Fibroblast of skin of left quadriceps (primary cell): ENCODE measurements at places on chromosomes 2 and 18.

DNA sequence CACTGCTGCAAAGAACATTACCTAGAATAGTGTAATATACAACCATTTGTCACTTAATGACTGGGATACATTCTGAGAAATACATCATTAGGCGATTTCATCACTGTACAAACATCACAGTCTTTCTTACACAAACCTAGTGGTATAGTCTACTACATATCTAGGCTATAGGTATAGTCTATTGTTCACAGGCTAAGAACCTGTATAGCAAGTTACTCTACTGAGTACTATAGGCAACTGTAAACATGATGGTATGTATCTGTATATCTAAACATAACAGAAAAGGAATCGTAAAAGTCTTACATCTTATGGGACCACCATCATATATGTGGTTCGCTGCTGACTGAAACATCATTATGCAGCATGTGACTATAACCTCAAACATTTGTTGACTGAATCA is 21.4 kb downstream of the SP3 start:
- no peak for DNase-seq

- no peak for DNase-seq
Observed at GRCh38 chr2:130369311-130369964, 13.6 kb downstream of the PTPN18 start.

DNA sequence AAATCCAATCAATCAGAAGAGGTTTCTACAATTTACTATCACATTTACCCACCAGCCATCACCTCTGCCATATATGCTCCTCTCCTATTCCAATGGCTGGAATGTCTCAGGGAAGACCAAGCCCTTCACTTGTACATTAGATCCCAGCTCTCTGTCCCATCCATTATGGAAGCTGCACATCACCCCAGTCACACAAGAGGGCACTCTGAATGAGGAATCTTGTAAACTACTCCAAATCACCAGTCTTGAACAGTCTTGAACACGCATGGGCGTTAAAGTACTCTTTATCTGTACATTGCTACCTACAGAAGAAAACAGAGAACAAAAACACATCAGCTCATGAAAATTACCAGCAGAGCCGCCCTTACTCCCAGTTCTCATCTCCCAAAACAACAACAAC is 38.7 kb downstream of the ZC3H8 start:
- DNase-seq = peak; percentile 7

- no peak for DNase-seq
Observed at GRCh38 chr2:126804347-126804746, 94.3 kb upstream of the TEX51 start.

- no peak for DNase-seq
Observed at GRCh38 chr18:78969574-78970315, 9.9 kb upstream of the SALL3 start.

DNA sequence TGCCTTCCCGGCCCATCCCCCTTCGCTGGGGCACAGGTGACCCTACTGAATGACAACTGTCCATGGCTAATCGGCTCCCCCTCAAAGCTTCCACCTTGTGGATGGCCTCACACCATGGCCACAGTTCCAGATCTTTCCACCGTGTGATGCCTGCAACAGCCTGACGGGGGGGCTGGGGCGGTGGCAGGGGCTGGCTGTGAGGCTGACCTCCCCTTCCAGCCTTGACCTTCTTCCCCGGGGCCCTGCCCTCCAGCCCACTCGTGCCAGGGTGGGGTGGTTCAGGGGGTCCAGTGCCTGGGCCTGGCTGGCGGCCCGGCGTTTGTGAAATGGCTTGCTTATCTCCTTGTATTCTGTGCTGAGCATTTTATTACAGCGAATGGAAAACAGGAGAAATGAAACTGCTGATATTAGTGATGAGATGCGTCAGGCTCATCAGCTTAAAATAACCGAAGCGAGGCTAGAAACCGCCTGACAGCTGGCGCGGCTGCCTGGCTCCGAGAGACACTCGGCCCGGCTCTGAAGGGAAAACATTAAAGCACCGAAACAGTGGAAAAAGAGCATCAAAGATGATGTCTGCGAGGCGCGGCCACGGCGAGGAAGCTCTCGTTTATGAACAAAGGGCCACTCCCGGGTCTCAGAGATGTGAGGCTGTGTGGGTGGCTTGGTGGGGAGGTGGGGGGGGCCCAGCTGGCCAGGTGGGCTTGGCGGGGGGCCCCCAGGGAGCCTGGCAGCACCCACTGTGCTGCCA is 916 bp upstream of the PDCD1 start:
- DNase-seq = no peak

DNA sequence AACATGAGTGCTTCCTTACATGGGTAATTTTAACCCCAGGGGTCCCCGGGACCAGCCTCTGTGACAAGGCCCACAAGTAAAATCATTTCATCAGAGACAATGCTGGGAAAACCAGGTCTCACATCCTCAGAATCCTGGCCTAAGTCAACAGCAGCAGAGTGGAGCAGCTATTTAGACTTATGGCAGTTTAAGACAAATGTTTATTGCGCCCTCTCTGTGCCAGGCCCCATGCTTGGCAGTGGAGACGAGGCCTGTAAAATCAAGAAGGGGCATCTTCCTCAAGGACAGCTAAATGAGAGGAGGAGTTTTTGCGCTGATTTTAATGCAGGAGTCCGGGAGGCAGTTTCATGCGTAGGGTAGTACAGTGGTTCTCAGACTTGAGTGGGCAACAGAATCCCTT is 56.0 kb upstream of the ACAA2 start:
- DNase-seq = no peak

DNA sequence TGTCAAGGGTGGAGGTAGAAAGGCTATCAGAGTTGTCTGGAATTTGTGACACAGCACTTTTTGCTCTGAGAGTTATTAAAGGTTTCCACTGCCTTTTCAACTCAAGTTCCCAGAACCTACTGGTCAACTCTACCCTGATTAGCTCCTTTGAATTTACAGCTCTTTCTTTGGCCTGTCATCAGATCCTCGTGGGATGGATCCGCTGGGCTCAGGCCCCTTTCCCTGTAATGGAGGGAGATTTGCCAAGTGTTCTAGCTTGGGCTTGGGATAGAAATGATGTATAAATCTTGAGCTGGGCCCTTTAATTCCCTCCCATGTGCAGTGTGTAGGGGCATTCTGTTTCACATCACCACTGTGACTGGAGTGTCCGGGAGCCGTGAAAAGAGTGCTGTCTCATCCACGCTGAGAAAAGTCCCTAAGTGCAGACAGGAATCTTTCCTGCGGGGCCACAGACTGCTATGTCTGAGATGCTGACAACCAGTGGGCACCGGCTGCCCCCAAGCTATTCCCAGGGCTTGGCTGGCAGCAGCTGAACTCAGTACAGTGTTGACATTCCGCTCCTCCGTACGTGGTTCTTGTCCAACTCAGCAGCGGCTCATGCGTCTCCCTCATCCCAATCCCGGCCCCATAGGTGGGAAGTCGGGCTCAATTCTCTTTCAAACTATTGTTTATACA is 46.9 kb upstream of the ARHGAP28 start:
- no peak for DNase-seq

GRCh38 chr2:203893840-203894239 is 26.3 kb downstream of the CTLA4 start:
- no peak for DNase-seq

DNA sequence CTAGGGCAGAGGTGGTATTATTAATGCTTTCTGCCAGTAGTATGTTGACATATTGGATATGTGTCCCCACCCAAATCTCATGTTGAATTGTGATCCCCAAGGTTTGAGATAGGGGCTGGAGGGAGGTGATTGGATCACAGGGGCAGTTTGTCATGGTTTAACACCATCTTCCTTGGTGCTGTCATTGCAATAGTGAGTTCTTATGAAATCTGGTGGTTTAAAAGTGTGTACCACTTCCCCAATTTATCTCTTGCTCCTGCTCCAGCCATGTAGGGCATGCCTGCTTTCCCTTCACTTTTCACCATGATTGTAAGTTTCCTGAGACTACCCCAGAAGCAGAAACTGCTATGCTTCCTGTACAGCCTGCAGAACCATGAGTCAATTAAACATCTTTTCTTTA is 47.1 kb upstream of the THSD7B start:
- no peak for DNase-seq

DNA sequence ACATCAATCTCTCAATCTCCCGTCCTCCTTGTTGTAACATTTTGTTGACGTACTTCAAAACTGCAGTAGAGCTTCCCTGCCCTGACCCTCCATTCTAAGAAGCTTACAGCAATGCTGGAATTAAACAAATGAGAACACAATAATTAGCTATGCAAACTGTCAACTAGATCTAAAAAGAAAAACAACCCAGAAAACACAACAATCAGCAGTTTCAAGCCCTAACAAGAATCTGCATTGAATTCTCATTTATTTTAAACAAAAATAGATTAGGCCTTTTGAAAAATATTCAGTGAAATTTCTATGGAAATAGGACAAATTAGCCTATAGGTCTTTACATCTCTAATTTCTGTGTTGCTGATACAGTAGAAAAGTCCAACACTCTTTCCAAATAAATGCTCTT is 807.0 kb upstream of the FSHR start:
- DNase-seq = no peak

DNA sequence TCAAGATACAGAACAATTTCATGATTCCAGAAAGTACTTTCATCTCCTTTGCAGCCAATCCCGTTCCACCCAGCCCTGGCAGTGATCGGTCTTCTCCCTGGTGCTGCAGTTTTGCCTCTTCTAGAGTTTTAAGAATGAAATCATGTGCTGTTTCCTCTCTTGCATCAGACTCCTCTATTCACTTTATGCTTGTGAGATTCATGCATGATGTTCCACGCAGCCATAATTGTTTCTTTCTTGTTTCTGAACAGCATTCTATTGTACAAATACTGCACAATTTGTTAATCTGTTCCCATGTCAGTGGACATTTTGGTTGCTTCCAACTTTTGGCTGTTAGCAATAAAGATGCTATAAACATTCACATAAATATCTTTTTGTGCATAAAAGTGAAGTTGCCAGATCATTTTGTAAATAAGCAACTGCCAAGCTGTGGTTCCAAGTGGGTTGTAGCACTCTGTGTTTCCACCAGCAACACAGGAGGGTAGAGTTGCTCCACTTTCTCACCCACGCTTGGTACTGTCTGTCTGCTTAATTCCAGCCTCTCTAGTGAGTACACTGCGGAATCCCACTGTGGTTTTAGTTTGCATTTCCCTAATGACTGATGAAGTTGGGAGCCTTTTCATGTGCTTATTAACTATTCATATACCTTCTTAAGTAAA is 104.5 kb downstream of the TWIST2 start:
- no peak for DNase-seq

GRCh38 chr2:200585730-200586643 is at the start of gene AOX1:
AOX1 (plus strand) TSS chr2:200586014; CDS start chr2:200586109, 95 bp downstream.
- no peak for DNase-seq

- DNase-seq = no peak
Observed at GRCh38 chr2:10909050-10909995, 2.4 kb upstream of the KCNF1 start.

- DNase-seq = no peak
Observed at GRCh38 chr2:201128033-201128432, 12.1 kb downstream of the CFLAR start.

DNA sequence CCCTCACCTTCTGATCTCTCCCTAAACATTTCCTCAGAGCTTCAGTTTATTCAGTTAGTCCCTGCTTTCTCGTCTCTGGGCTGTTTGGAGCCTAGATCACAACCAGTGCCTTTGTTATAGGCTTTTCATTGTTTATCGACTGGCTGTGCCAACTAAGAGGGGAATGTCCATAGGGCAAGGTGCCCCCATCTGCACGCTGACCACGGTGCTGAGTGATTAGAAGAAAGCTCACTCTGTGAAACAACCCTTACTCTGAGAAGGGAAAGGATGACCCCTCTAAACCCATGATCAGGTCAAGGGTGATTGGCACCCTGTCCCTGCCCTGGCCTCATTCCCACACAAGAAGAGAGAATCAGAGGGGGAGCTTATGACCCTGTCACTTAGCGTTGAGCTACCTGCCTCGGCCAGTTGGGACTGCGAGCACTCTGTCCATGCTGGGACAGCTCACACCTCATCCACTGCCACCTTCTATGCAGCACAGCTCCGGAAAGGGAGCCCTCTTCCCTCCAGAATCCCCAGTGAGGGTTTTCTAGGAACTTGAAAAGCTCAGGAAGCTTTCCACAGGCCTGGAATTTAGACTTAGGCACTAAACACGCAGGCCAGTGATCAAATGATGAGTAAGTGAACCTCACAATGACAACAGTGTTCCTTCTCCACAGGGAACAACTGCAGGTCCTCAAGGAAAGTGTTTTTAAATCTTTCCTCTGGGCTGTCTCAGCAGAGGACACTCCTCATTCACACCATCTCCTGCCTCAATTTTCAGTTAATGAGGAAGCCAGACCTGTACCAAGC is 2.3 kb upstream of the ACTG2 start:
- DNase-seq = no peak

- peak; percentile 70 for DNase-seq
Observed at GRCh38 chr2:12587729-12588522, 128.8 kb upstream of the TRIB2 start.

DNA sequence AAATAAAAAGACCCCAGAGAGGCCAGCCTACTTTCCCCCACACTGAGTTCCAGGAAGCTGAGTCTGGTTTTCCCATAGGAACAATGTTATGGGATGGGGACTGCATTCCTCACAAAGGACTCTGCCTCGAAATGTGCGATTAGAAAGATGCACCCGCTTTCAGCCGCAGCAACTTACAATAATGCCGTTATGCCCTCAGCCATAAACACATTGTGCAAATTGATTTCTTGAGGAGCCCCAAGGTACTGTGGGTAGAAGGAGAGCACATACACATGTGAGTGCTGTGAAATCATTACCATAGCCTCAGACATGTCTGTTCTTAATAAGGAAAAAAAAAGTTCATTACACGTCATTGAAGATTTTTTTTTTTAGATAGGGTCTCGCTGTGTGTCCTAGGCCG is 64.7 kb downstream of the AGAP1 start:
- DNase-seq = no peak

GRCh38 chr2:186702501-186702900 is 8.6 kb downstream of the FAM171B start:
- no peak for DNase-seq

DNA sequence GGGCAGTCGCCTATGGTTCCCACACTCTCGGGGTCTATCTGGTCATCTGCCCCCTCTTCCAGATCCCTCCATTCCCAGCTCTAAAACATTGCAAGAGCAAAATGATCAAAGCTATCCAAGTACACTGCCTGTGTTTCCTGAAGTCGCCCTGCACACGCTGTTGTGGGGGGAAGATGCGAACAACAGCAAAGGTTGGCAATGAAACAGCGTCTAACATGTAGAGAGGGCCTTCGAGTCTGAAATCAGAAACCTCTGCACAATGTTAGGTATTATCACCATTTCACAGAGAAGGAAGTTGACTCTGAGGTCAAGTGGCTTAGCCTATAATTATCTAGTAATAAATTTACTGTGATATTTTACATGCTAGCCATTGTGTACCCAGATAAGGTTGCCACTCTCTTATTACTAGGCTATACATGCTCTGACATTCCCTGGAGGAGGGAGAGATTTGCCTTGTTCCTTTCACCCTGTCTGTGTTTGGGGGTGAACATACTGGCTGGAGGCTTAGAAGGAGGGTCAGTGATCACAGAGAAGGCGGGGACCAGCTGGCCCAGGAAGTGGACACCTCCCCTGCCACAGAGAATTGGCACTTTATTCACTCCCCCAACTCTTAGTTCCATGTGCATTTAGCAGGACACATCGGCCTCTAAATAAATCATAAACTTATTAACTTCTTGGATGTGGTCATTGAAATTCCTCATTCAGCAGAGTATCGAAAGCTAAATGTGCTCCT is 36.8 kb downstream of the KCTD1 start:
- DNase-seq = no peak

- DNase-seq = peak; percentile 17
Observed at GRCh38 chr18:3649633-3650426, 199.9 kb downstream of the TGIF1 start.

GRCh38 chr2:214737188-214737587 is 72.3 kb downstream of the BARD1 start:
- DNase-seq = no peak

GRCh38 chr2:209526561-209526960 is 102.7 kb downstream of the MAP2 start:
- no peak for DNase-seq

GRCh38 chr2:1593371-1594122 is 150.8 kb downstream of the PXDN start:
- DNase-seq = no peak
